Bone marrow (tissue), 2 donors: ENCODE measurements at places on chromosomes 12 and 14.

- no peak for DNase-seq
Measured at GRCh38 chr12:52370926-52371608, 3.8 kb upstream of the KRT85 start.

GRCh38 chr12:87935216-87935615, 94.0 kb downstream of the C12orf50 start:
- no peak for DNase-seq

DNA sequence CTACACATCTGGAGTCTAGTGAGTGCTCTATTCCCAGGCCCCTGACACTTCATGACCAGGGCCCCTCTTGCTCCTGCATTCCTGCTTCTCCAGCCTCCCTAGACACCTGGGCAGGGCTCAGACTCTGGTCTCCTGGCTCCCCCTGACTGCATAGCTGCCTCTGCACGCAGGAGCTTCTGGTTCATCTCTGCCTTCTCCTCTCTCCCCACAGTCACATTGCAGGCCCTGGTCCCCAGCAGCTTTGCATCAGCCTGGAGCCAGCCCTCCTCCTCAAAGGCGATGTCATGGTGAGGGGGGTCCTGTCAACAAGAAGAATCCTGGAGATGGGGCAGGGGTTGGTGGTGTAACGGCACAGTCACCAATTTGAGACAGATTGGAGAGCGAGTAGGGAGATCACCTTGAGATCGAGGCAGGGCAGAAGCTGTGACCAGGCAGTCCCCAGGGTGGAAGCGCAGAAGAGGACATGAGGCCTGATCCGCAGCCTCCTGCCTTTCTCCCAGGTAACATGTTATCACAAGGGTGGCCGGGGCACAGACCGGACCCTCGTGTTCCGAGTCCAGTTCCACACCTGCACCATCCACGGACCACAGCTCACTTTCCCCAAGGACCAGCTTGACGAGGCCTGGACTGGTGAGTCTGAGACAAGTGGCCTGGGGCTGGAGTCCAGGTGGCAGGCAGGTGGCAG, 8.1 kb downstream of the TNS2 start:
- DNase-seq, result no peak

- no peak for DNase-seq
Measured at GRCh38 chr14:77103951-77104350, 5.9 kb downstream of the CIPC start.

DNA sequence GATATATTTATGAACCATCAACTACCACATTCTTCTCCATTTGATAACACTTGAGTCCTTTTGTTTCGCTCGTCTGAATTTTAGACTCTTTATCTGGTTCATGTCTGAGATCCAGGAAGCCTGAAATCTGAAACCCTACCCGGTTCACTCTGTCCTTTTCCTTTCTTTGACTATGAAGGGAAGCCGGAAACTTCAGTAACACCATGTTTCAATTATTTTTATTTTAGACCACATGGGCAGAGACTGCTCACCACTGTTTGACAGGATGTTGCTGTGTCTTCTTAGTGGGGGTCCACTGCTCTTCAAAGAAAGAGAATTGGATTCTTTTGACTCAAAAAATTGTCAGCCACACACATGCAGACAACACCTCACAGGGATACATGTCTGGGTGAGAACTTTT, 331.9 kb upstream of the FLRT2 start:
- DNase-seq, result no peak

- DNase-seq, result no peak
Measured at GRCh38 chr12:6364044-6364374, 11.4 kb downstream of the SCNN1A start.

DNA sequence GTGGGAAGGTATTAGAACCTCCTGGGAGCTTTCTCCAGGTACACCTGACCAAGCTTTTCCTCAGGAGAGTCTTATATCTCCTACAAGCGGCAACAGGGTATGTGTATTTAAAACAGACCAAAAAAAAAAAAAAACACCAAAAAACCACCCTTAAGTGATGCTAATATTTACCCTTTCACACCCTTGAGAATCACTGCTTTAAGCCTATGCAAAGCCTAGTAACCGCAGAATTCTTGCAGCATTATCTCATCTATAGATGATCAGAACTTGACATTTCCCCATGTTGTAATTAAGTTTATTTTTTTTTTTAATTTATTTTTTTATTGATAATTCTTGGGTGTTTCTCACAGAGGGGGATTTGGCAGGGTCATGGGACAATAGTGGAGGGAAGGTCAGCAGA, 19.3 kb downstream of the ZNF641 start:
- no peak for DNase-seq

DNA sequence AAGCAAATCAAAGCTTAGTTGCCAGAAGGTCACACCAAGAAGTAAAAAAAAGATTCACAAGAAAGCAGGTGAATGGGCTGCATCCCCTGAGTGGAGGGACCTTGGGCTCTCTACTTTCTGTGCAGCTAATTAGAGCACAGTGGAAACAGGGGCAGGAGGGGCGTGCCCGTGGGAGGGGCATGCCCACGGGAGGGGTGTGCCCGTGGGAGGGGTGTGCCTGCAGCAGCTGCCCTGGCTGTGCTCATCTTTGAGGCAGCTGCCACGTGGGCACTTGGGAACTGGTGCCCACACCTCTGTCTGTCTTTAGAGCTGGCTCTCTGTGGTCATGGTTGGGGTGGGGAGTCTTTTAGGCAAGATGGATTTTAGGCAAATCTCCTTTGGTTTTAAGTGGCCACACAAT, 60.0 kb downstream of the EML1 start:
- DNase-seq, result no peak

DNA sequence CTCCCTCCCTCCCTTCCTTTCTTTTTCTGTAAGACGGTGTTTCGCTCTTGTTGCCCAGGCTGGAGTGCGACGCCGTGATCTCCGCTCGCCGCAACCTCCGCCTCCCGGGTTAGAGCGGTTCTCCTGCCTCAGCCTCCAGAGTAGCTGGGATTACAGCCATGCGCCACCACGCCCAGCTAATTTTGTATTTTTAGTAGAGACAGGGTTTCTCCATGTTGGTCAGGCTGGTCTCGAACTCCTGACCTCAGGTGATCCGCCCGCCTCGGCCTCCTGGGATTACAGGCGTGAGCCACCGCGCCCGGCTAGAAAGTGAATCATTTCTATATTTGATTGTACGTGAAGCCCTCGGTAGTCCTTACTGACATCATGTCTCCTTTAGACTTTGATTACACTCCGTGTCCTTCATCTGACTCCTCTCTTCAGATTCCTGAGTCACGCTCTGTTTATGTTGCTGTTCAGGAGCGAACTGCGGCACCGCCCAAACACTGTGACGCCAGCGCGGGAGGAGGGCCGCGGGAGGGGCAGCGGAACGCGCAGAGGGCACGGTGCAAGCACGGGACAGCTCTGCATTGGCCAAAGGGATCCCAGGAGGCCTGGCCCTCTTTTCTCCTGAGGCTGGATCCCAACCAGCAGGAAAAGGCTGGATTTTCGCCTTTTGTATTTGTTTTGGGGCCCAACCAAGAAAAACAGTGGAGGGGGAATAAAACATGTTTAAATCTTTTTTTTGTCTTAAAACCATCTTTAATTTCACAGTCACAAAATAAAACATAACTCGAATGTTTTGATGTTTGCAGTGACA, 538 bp upstream of the GABARAPL1 start:
- peak; percentile 69 for DNase-seq

DNA sequence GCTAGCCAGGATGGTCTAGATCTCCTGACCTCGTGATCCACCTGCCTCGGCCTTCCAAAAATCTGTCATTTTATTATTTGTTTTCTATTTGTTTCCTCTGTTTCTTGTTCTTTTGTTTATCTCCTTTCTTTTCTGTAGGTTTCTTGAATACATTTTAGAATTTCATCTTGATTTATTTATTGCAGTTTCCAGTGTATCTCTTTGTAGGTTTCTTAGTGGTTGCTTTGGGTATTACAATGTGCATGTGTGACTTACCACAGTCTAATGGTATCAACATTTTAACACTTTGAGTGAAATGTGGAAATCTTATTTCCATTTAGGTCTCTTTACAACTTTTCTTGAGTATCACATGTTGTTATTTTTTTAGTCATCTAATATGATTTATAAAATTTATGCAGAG, 29.9 kb upstream of the MUCL1 start:
- no peak for DNase-seq

DNA sequence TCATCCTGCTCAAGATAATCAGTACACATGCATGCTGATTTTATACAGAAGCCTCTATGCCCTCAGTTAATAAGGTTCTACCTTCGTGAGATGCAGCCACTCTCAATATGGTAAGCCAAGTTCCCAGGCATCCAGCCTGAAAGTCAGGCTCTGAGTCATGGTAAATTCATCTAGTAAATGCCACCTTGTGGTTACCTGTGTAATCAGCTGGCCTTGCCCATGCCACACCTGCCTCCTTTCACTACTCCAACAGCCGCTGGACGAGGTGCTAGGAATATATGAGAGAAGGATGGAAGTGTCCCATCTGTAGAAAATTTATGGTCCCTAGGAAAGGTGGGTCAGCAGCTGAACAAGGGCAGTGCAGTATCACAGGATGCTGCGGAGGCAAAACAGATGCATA, 207.3 kb downstream of the SSPN start:
- DNase-seq, result no peak

DNA sequence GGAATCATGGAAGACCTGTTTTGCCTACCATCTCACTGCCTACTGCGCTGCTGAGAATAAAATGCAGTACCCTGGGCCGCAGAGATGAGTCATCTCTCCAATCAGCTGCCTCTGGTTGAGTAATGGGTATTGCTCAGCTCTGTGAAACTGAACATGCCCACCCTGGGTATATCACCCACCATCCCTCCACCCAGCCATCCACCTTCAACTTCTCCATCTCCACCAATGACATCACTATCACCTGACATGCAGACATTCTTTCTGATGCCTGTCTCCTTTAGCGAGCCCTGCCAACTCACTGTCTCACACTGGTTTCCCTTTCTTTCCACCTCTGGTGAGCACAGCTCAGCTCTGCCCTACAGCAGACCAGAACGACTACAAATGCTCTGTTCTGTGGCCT, 33.6 kb downstream of the E2F7 start:
- no peak for DNase-seq

GRCh38 chr12:32949815-32950214, 53.2 kb upstream of the PKP2 start:
- no peak for DNase-seq

- DNase-seq, result peak; percentile 84
Measured at GRCh38 chr12:111757361-111758119, 9.2 kb upstream of the ALDH2 start.

DNA sequence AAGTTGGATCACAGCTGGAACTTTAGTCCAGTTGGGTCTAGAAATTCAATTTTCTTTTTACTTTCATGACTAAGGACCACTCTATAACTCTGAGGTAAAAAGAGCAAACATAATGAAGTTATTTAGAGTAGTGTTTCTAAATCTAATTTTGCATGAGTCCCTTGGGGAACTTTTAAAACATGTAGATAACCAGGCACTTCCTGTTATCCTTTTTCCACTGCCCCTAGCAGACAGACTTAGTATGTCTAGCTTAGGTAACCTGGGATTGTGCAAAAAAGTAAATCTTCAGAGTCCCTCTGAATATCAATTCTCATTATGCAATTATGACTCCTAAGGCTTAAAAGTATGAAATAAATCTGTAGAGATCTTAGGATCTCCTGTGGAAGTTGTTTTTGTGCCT, 371.2 kb downstream of the DIO2 start:
- no peak for DNase-seq

GRCh38 chr12:111841236-111841749, 735 bp upstream of the MAPKAPK5 start:
- no peak for DNase-seq

GRCh38 chr14:72801381-72801812, 92.5 kb downstream of the DPF3 start:
- DNase-seq, result no peak

- no peak for DNase-seq
Measured at GRCh38 chr12:132835076-132836025, 6.7 kb upstream of the GOLGA3 start.

DNA sequence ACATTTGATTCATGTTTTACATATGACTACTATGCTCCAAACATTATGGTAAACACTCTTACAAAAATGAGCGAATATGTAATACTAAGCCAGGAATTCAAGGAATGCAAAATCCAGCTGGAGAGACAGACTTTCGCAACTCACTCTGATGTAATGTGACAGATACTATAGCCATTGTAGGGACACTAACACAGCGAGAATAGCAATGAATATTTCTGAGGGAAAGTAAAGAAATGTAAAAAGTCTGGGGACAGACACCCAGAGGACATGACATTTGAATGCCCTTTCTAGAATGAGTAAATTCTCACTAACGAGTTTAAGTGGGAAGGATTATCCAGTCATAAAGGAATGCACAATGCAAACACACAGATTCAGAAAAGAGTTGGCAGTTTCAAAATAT, 121.9 kb downstream of the PIK3C2G start:
- no peak for DNase-seq

GRCh38 chr14:24332268-24332993, 2.4 kb downstream of the ADCY4 start:
- peak; percentile 30 for DNase-seq

DNA sequence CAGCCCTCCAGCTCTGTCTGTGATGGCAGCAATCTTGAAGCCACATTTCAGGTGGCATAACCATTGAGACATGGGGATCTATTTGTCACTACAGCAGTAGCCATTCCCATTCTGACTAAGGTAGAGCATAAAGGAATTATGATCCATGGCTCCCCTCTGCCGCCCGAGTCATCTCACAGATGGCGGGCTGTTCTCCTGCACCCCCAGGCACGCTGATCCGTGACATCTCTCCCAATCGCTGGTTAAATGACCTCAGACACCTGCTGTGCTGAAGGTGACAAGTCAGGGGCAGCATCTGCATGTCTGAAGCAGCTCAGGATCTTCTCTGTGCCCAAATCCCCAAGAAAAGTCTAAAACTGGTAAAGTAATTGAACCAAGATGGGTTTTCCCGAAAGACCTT, 124.3 kb downstream of the ZFP36L1 start:
- DNase-seq, result no peak

GRCh38 chr12:89461649-89462612, 62.7 kb downstream of the GALNT4 start:
- DNase-seq, result peak; percentile 82

- DNase-seq, result no peak
Measured at GRCh38 chr12:43841253-43841652, 5.4 kb downstream of the TMEM117 start.

- no peak for DNase-seq
Measured at GRCh38 chr12:131642101-131642540, 68.8 kb upstream of the SFSWAP start.

DNA sequence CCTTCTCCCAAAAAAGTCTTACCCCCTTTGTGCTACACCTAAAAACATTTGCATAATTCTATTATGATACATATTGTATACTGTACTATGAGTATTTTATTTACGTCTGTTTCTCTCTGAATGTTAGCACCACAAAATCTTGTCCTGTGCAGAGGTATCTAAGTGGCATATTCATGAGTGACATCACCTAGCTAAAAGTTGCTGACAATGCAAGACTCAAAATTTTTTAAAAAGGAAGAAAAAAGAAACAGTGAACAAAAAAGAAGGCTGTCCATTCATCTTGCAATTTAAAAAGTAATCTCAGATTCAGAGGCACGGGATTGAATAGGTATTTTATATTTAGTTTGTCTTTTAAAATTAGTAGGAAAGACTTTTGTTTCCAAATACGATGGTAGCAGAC, 69.4 kb downstream of the KITLG start:
- DNase-seq, result no peak

- no peak for DNase-seq
Measured at GRCh38 chr12:24815114-24815423, 133.8 kb downstream of the BCAT1 start.
